ENCODE measurements at places on chromosomes 7 and 10. TPM values are rescaled to one million over a fixed set of nuclear protein-coding genes. Genes with fewer than 3 reads are reported as not detected.

Gene PKD2L1
- not detected for total RNA-seq

Gene AKR1D1
- not detected for total RNA-seq

Gene TACR2
- total RNA-seq = 0.82 TPM

Gene SFRP5
- 1.5 TPM for total RNA-seq

Gene FEZF1
- total RNA-seq = not detected

Gene PNLIPRP3
- not detected for total RNA-seq

Gene SLC26A3
- 0.54 TPM for total RNA-seq

Gene COL17A1
- total RNA-seq = 0.09 TPM

Gene GLUD1
- 189 TPM for total RNA-seq

Gene CYP2C8
- total RNA-seq = 5.3 TPM

DNA sequence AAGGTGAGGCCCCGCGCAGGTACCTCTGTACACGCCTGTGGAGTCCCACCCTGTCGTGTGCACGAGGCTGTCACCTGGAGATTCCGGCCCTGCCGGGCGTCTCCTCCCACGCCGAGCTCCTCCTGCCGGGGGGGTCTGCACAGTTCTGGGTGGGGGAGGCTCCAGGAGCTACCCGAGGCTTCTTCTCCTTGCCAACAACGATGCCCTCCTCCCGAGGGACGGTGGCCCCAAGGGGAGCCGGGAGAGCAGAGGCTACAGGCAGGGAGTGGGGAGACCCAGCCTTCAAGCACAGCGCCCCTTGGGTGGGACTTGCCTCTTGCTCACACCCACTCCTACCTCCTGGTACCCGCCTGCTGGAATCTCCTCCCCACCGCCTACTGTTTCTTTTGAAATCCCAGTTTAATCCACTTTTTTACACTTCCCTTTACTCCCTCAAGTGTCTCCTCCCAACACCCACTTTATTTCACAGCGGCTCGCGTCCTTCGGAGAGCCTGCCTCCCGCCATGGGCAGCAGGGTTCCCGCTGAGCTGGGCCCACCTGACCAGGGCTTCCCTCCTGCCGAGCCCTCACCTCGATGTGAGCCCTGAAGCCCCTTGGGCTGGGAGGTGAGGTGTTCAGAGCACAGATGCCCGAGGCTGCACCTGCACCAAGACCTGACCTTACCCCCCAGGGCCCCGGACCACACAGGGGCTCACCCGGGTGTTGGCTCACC, 338.1 kb downstream of the DNAJB6 start:
- DNase-seq = no peak

GRCh38 chr7:95229301-95229700, 95.0 kb downstream of the PON1 start:
- no peak for DNase-seq

DNA sequence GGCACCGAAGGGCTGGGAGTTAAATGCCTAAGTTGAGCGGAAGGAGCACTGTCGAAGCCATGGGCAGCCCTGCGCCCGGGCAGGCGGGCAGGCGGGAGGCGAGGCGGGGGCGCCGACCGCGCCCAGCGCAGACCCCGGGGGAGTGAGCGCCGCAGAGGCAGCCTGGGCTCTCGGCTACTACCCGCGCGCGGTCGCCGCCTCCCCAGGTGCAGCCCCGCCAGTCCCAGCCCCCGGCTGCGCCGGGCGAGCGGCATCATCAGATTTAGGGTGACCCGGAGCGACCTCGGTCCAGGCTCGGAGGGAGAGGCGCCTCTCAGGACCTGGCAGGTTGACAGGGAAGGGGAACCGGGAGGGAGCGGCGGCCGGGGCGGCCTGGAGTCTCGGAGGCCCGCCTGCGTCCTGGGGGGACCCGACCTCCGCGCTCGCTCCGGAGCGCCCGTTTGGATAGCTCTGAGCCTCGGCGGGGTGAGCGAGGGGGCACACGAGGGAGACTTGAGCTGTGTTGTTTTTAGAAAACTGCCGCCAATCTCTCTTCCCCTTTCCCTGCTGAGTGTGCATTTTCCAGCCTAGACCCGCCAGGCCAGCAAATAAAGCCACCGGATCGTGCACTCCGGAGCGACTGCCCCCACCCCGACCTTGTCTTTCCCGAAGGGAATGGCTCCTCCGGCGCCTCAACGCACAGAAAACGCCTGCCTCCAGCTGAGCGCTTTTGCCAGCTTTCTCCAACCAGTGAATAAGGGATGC, 2.3 kb upstream of the NRP1 start:
- no peak for DNase-seq

DNA sequence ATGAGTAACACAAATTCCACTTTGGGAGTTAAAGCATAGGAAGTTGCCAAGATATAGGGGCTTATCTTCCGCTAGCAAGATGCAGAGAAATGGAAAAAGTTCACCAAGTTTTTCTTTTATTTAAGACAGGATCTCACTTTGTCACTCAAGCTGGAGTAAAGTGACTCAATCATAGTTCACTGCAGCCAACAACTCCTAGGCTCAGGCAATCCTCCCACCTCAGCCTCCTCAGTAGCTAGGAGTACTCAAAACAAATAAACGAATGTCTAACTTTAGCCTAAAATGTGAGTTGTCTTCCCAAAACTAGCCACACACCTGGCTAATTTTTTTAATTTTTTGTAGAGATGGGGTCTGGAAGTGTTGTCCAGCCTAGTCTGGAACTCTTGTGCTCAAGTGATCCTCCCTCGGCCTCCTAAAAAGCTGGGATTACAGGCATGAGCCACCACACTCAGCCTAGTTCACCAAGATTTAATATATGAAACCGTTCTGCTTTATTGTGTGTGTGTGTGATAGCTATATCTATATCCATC, 9.9 kb downstream of the VIM start:
- no peak for DNase-seq

DNA sequence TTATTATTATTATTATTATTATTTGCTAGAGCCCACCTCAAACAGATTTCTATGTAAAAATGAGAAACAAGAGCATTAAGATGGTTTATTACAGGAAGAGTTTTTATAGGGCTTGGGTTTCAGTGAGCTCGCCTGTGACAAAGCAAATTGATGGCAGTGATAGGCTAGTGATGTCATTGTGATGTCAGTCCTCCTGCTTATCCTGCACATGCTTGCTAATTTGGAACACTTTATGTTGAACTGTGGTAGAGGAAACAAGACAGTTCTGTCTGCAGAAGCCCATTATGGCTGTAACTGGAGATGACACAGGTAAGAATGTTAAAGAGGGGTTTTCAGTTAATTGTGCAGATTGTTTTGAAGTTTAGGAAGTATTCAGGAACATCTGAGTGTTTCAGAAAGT, 68.3 kb downstream of the CREM start:
- DNase-seq = no peak

- no peak for DNase-seq
Measured at GRCh38 chr10:97095701-97096260, 90.0 kb downstream of the SLIT1 start.

GRCh38 chr10:133139551-133140065, 20.4 kb upstream of the KNDC1 start:
- no peak for DNase-seq

DNA sequence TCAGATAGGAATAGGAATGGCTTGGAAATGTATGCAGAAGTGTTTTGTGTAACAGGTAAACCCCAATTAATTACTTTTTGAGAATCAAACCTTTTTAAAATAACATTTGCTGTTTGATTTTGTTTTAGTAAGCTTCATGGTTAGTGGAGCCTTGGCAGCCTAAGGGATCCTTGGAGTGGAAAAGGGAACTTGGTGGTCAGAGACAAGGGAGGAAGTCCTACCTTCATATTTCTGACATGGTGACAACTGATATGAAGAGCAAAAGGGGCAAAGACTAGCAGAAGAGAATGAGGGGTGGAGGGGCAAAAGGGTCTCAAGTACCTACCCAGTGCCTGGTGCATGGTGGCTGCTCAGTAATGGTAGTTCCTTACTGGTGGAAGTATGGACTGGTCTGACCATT, 32.3 kb downstream of the AHCYL2 start:
- no peak for DNase-seq

Data from cerebellum (tissue), 4 donors.